ENCODE measurements at places on chromosomes 1 and 21.

DNA sequence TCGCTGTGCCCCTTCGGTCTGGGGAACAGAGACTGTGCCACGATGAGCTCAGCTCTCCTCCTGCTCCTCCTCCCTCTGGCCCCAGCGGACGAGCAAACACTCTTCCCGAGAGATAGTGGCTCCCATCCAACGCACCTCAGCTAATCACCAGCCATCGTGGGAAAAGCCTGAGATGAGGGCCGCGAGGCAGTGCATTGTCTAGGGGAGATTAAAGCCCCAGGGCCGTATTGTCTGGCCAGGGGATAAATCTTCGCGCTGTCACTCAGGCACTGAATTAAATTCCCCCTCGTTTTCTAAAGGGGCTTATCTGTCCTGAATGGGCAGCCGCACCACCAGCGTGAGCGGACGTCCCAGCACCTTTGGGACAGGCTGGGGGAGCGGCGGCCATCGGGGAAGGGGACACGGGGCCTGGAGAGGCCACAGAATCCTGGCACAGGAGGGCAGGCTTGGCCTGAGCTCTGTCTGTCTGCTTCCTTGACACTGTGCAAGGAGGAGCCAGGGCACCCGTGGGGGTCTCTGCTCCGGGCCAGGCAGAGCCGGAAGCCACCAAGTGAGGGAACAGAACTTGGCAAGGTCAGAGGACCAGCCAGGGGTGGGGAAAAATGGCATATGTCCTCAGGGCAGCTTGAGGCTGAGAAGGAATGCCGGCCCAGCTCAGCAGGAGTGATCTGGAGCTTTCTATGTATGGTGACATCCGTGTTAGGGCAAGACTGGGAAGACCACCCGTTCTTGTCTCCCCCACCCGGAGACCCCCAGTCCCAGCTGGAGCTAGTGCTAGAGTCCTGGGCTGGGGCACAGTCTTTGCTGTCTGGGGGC, 32.3 kb downstream of the PRDM16 start:
- no peak for DNase-seq

GRCh38 chr21:29449306-29449950, 150.7 kb downstream of the BACH1 start:
- no peak for DNase-seq

DNA sequence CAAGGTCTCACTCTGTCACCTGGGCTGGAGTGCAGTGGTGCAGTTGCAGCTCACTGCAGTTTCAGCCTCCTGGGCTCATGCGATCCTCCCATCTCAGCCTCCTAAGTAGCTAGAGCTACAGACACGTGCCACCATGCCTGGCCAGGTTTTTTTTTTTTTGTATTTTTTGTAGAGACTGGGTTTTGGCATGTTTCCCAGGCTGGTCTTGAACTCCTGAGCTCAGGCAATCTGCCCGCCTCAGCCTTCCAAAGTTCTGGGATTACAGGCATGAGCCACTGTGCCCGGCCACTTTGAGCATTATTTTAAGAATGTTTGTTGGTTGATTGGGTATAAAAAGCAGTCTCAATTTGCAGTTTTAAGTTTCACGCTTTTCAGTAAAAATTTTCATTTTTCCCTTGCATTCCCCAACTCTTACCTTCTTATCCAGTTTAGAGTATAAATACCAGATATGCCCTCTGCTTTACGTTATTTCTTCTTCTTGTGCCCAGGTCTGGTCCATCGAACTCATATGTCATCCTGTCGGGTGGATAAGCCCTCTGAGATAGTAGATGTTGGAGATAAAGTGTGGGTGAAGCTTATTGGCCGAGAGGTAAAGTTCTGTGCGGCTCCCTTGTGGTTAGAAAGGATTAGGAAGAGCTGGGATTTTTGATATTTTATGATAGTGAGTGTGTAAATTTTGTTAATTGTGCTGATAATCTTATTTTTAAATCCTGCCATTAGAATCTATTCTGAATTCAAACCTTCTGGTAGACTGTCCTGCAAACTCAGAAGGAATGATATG, 36.0 kb downstream of the FABP3 start:
- DNase-seq: no peak

DNA sequence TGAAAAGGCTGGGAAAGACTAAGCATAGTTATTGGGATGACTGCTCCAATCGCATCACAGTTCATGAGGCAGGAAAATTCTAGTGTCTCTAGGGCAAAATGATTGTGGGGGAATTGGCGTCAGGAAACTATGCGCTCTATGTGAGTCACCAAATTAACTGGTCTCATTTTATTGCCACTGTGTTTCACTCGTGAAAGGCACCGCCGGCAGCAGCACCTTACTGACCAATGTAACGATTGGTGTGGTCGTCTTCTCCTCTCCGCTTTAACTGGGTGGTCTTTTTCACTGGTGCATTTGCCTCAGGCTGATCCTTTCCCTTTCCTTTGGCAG, 83.5 kb downstream of the SPAG17 start:
- no peak for DNase-seq
